ENCODE measurements at places on chromosomes 16 and 17.

GRCh38 chr17:281365-281999, 71.1 kb downstream of the RPH3AL start:
- H3K4me1 ChIP-seq = no peaks in the 10 kb centered on the region
- no peak overlapping the region for H3K4me3 ChIP-seq
- no peak for DNase-seq
- no peak overlapping the region for H3K27ac ChIP-seq
- peaks cover 4% of the 10 kb centered on the region for H3K36me3 ChIP-seq
- H3K27me3 ChIP-seq = no peaks in the 10 kb centered on the region

DNA sequence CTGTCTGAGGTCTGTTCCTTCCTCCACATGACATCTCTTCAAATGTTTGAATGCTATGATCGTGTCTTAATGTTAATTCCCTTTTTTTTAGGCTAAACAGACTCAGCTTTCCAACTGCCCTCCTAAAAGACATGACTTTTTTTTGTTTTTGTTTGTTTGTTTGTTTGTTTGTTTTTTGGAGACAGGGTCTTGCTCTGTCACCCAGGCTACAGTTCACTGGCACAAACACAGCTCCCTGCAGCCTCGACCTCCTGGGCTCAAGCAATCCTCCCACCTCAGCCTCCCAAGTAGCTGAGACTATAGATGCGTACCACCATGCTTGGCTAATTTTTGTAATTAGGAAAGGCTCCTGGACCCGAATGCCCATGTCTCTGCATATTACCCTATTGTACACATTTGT, 176.5 kb downstream of the ABCA8 start:
- no peaks in the 10 kb centered on the region for H3K36me3 ChIP-seq
- H3K27ac ChIP-seq = no peak overlapping the region
- H3K27me3 ChIP-seq = no peaks in the 10 kb centered on the region
- H3K4me1 ChIP-seq = peaks cover 6% of the 10 kb centered on the region

DNA sequence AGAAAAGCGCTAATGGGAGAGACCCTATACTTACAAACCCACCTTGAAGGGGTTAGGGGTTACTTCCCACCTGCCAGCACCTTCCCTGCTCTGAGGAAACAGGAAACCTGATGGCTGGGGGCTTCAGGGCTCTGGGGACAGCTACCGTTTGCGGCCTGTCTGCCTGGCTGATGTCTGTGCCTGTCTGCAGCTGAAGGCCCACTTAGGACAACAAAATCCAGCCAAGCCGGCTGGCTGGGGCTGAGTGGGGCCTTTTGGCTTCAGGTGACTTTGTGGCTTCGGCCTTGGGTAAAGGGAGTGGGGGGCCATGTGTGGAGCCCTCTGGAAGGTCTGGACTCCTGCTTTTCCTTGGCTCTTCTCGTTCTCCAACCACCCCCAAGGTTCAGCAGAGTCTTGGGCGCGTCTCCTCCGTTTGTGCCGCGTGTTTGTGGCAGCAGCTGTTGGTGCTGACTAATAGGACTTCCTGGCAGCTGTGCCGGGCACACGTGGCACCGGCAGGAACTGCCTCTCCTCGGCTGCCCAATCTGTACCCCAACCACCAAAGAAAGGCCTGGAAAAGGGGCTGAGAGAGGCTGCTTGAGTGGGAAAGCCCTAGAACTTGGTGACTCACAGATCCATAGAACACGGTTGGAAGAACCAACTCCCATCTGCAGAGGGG, 186.7 kb downstream of the MSI2 start:
- DNase-seq = no peak
- no peak overlapping the region for H3K27ac ChIP-seq
- H3K4me1 ChIP-seq = no peaks in the 10 kb centered on the region
- no peaks in the 10 kb centered on the region for H3K36me3 ChIP-seq
- no peak overlapping the region for H3K4me3 ChIP-seq

- H3K27me3 ChIP-seq = no peaks in the 10 kb centered on the region
- no peak overlapping the region for H3K4me3 ChIP-seq
- no peak for DNase-seq
- H3K36me3 ChIP-seq = no peaks in the 10 kb centered on the region
- H3K27ac ChIP-seq = no peak overlapping the region
Observed at GRCh38 chr17:73820686-73821448, 176.6 kb upstream of the SDK2 start.

DNA sequence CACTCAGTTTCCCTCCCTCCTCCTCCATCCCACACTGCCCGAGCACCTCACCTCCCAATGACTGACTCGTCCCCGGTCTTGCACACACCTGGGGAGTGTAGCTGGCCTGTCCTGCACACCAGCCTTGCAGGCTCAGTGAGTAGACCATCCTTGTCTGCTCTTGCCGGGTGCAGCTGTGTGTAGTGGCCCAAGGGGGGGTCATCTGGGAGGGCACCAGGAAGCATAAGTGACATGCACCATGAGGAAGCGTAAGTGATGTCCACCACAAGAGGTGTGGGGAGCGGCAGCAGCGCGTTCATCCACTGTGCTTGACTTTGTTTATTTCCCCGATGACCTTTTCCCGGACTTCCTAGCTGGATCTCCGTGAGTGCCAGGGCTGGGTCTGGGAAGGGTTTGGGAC, 45.5 kb upstream of the CDR2 start:
- no peaks in the 10 kb centered on the region for H3K27me3 ChIP-seq
- DNase-seq = no peak
- H3K36me3 ChIP-seq = no peaks in the 10 kb centered on the region
- H3K27ac ChIP-seq = no peak overlapping the region

GRCh38 chr17:4393806-4394205, 27.3 kb upstream of the UBE2G1 start:
- no peaks in the 10 kb centered on the region for H3K36me3 ChIP-seq
- no peaks in the 10 kb centered on the region for H3K27me3 ChIP-seq
- no peak for DNase-seq
- no peaks in the 10 kb centered on the region for H3K4me1 ChIP-seq
- H3K27ac ChIP-seq = no peak overlapping the region

DNA sequence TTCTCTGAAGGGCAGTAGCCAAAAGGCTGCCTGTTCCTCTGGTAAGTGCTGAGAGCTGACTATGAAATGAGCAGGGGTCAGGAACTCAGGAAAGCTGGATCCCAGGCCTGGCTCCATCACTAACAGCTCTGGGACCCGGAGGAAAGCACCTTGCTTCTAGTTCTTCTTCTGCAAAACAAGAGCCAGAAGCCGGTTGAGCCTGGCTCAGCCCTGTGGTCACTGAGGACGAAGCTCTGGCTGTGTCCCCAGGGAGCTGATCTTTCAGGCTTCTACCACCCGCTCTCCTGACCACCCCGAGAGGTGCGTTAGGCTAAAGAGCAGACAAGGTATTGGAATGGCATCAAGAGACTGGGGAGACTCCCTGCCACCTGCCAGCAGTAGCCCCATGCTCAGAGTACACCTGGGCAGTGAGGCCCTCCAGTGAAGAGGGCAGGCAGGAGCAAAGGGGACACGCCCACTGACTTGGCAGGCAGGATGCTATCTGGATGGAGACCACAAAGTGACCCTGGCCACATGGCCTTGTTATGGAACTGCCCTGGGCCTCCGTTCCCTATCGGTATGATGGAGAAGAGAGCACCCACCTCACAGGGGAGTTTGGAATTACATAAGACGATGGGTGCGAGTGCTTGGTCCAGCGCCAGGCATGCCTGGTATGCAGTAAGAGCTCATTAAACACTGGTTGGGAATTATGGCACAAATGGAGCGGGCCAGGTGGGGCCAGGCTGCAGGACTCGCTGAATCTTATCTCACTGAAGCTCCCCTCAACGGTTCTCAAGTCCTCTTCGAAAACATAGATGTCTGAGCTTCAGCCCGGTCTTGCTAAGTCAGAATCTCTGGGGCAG, 61.4 kb downstream of the COG7 start:
- H3K27me3 ChIP-seq = no peaks in the 10 kb centered on the region
- H3K4me3 ChIP-seq = no peak overlapping the region
- H3K4me1 ChIP-seq = no peaks in the 10 kb centered on the region
- H3K36me3 ChIP-seq = peaks cover 19% of the 10 kb centered on the region

GRCh38 chr17:5555254-5555653, 29.1 kb downstream of the NLRP1 start:
- no peak overlapping the region for H3K4me3 ChIP-seq
- no peaks in the 10 kb centered on the region for H3K36me3 ChIP-seq
- no peaks in the 10 kb centered on the region for H3K4me1 ChIP-seq
- no peaks in the 10 kb centered on the region for H3K27me3 ChIP-seq
- DNase-seq = no peak

DNA sequence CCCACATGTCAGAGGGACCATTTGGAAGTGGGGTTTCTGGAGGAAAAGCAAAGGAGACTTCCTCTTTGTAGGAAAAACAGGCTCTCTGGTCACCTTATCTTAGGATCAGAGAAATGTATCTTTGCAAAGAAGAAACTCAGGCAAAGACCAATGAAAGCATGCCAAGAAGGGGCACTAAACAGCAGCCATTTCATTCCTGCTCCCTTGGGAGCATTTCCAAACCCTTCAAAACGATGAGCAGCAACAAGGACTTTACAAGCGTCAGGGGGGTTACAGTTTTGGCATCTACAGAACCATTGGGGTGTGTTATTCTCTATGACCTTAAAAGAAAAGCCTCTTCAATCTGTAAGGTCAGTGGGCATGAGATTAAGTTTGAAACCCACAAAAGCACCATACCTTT, 122.8 kb downstream of the SMG6 start:
- H3K27me3 ChIP-seq = no peaks in the 10 kb centered on the region
- DNase-seq = no peak
- no peak overlapping the region for H3K4me3 ChIP-seq
- no peaks in the 10 kb centered on the region for H3K36me3 ChIP-seq
- peaks cover 6% of the 10 kb centered on the region for H3K4me1 ChIP-seq
- H3K27ac ChIP-seq = no peak overlapping the region

DNA sequence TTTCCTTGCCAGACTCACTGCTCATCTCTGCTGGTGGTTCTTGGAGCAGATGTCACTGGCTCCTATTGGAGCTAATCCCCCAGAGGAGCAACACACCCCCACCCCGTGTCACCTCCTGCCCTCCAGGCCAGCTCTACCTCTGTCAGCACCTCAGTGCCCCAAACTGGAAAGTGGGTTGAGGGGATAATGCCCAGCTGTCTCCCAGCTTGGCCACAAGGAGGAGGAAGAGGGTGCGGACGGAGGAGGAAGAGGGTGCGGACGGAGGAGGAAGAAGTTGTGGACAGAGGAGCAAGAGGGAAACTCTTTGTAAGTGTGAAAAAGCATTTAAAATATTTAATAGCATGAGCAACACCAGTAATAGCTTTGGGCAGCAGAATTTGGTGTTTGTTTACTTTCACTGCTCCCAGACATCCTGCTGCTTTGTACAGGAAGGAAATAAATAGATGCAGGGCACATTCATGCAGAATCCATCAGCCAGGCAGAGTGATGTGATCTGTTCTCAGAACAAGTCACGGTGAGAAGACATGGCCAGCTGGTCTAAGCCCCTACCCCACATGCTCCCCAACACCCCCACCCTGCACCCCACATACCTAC, 82.5 kb downstream of the C17orf67 start:
- H3K36me3 ChIP-seq = no peaks in the 10 kb centered on the region
- no peaks in the 10 kb centered on the region for H3K4me1 ChIP-seq
- H3K27ac ChIP-seq = no peak overlapping the region
- DNase-seq = no peak

DNA sequence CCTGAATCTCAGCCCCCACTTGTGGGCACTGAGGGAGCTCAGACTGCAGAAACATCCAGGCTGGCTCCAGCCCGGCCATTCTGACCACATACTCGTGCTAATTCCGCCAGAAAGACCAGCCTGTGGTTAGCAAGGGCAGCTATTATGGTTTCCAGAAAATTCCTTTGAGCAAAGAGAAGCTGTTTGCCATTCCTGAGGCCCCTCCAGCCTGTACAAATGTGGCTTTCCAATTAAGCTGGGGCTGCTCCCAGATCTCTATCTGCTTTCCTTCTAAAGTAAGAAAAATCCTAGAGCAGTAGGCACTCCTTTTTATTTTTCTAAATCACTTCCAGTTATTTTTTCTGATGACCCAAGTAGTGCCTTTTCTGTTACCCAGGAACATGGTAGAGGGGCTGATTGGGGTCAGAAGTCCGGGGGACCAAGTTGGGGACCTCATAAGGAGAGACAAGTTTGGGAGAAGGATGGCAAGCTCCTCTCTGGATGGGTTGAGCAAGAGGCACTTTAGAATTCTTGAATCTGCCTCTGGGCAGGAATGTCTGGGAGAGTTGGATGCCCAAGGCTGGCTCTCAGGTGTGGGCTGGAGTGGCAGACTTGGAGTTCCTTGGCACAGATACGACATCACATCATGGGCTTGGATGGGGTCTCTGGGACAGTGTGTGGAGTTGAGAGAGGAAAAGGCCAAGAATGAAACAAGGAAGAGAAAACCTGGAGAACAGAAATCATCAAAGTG, 83.3 kb upstream of the TNRC6C start:
- no peak overlapping the region for H3K27ac ChIP-seq
- H3K36me3 ChIP-seq = no peaks in the 10 kb centered on the region
- H3K4me1 ChIP-seq = no peaks in the 10 kb centered on the region
- H3K4me3 ChIP-seq = no peak overlapping the region

DNA sequence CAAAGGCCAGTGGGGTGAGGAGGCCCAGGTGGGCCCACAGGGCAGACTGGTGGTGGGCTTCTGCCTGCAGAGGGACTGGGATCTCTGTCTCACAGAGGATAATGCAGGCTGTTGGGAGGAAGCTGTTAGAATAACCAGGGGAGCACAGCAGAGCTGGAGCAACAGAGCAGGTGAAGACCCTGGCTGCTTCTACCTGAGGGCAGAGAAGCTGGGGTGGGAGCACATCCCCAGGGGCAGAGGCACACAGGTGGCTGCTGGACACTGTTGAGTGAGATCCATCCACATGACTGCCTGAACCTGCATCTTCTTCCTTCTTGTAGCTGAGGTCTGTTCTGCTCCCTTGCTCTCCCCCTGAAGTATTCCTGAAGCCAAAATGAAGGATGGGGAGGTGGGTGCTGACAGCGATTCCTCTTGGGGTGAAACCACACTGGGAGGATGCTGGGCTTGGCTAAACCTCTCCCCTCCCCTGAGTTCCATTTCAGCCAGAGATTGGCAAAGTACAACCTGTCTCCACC, 1725.0 kb downstream of the TP53TG3F start:
- H3K4me3 ChIP-seq = no peak overlapping the region
- H3K36me3 ChIP-seq = no peaks in the 10 kb centered on the region
- DNase-seq = no peak
- no peaks in the 10 kb centered on the region for H3K27me3 ChIP-seq

DNA sequence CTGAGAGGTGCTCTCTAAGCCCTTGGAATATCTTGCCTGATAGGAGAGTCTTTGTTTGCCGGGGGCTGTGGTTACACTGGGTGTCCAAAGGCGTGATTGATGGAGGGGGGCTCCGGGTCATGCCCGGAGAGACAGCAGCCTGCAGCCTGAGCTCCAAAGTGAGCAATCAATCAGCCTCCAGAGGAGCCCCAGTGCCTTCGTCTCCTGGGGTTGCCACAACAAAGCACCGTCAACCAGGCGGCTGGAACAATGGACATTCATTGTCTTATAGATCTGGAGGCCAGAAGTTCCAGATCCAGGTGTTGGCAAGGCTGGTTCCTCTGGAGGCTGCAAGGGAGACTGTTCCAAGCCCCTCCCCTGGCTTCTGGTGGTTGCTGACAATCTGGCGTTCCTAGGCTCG, 24.0 kb upstream of the GINS2 start:
- no peak overlapping the region for H3K27ac ChIP-seq
- no peaks in the 10 kb centered on the region for H3K36me3 ChIP-seq
- no peaks in the 10 kb centered on the region for H3K4me1 ChIP-seq
- H3K4me3 ChIP-seq = no peak overlapping the region

Measured in pancreas (tissue), 10 donors.